ENCODE measurements at places on chromosomes 1 and 21.
A peak's percentile ranks its signal among the peaks of the same experiment; 100 is the strongest.

DNA sequence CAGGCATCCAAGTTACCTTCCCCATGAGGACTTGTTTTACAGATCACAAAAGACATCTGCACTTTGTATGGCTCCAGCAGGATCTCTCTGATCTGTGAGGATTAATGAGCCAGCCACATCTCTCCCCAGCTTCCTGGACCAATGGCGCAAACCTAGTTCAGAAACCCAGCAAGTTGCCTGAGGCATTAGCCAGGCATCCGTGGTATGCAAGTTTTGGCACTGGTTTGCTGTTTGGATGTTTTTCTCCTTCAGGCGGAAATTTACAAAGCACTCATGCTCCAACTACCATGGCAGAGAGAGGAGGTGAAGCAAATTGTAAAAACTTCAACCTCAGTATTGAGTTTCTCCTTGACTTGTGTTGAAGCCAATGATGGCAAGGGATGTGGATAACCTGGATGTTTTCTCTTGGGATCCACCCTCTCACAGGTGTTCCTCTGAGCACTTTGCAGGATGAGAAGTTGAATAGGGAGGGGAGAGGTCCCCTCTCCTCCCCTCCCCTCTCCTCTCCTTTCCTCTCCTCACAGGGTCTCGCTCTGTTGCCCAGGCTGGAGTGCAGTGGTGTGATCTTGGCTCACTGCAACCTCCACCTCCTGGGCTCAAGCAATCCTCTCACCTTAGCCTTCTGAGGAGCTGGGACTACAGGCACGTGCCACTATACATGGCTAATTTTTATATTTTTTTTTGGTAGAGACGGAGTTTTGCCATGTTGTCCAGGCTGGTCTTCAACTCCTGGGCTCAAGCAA, 25.6 kb upstream of the ENO1 start:
- no peak for DNase-seq

- DNase-seq, result no peak
Measured at GRCh38 chr1:189678779-189679178, 798.9 kb downstream of the BRINP3 start.

DNA sequence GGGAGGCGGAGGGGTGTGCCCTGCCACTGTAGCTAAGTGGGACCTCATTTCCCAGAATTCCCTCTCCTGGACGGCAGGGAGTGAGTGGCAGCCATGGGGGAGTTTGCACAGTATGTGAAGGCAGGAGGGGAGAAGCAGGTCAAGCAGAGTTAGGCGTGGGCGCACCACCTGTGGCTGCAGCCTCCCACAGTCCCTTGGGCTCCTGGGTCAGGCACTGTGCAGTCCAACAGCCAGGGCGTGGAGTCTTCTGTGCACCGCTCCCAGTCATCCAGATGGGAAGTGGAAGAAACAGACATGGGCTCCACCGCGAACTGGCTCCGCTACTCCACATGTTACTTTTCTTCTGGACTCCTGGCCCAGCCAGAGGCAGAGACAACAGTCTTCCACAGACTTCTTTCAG, 85.4 kb upstream of the TIAM1 start:
- DNase-seq, result no peak

DNA sequence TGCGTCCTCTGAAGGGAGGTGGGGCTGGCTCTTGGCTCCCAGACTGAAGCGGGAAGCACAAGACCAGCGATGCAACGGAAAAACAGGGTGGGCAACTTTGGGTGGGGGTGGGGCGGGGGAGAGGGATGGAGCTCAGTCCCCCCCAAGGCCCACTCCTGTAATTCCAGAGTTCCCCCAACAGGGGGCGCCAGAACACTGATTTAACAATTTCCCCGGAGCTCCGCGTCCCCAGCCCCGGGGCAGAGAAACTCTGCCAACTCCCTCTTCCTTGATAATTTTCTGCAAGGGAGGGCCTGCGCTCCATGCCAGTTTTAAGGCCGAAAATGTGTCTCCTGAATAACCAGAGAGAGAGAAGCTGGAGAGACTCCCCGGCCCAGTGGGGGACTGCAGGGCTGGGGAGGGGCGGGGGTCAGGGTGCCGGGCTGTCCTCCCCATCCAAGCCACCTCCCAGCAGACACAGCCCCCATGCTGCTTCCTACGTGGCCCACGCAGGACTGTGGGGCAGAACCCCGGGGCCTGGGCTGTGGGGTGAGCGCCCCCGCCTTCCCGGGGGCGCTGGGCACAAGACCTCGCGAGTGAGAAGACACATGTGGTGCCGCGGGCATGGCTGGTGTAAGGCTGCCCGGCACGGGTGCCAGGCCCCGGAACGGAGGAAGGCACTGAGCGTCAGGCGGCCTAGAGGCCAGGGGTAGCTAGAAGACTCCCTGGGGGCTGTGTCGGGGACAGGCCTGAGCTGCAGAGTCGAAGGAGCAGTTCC, 51.4 kb downstream of the KIF21B start:
- peak; percentile 60 for DNase-seq

- no peak for DNase-seq
Measured at GRCh38 chr1:44500181-44501046, 95.4 kb downstream of the RNF220 start.

- DNase-seq, result peak; percentile 99
Measured at GRCh38 chr1:108746382-108747170, at the start of gene STXBP3. Gene STXBP3, plus strand, starts transcription at chr1:108746674. Its CDS starts 64 bp downstream, at chr1:108746738.

GRCh38 chr1:4133297-4133938, 233.3 kb upstream of the C1orf174 start:
- DNase-seq, result no peak

GRCh38 chr1:94713472-94714141, 106.5 kb upstream of the SLC44A3 start:
- peak; percentile 88 for DNase-seq

Measured in adrenal gland (tissue), 19 donors.